MCF 10A (cell line): ENCODE measurements at places on chromosomes 11 and 22.

DNA sequence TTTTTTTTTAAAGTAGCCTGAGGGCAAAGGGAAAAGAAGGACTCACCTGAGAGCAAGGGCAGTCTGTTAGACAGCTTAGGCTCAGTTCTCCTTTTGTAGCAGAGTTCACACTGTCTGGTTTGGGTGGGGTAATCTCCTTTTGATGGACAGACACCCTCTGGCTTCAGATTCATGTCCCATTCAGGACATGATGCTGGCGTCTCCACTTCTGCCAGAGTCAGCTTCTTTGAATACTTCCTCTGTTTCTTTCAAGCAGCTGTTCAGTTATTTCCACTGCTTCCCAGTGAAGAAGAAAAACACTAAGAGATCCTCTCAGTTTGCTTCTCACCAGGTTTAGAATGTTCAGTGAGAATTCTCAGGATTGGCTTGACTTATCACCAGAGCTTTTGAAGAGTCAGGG lies 79.0 kb upstream of the HSD17B12 start:
- no peak for DNase-seq

GRCh38 chr22:38718414-38718813 lies 12.7 kb downstream of the GTPBP1 start:
- DNase-seq = peak; percentile 91

DNA sequence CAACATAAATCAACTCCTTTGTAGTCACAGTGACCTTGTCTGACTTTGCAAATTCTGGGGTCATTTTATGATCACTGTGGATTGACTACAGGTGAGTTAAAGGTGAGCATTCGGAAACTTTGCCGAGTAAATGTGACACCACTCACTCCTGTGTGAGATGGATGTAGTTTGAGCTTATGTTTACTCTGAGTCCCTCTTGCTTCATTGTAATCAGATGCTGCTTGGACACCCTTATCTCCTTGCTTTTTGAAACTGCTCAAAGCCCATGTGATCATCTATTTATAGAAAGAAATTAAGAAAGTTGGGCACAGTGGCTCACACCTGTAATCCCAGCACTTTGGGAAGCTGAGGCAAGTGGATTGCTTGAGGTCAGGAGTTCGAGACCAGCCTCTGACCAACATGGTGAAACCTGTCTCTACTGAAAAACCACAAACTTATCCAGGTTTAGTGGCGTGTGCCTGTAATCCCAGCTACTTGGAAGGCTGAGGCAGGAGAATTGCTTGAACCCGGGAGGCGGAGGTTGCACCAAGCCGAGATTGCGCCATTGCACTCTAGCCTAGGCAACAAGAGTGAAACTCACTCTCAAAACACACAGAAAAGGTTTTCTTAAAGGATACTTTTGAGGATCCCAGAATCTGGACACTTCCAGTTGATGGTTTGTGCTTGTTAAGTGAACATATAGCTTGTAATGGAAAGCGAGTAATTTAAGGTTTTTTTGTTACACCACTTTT lies 7.2 kb downstream of the FAM118A start:
- DNase-seq = no peak

DNA sequence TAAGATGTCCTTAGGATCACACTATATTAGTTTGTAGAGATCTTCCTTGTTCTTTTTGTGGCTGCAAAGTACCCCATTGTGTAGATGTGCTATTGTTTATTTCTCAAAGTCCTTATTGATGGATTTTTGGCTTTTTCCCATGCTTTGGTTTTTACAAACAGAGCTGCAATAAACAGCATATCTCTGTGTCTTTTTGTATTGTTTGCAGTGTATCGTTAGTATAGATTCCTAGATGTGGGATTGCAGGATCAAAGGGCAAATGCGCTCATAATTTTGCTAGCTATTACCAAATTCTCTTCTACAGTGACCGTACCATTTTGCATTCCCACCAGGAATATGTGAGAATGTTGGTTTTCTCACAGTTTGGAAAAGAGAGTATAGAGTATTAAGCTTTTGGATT lies 27.5 kb upstream of the FTH1 start:
- no peak for DNase-seq

GRCh38 chr11:122439866-122440810 lies 215.4 kb upstream of the UBASH3B start:
- peak; percentile 13 for DNase-seq
